Activated naive CD8-positive, alpha-beta T cell treated with anti-CD3 and anti-CD28 coated beads, Interleukin-2, amount 10 ng/mL, durations not matched to agents 7 days and 5 days (primary cell): ENCODE measurements at places on chromosomes 6 and 20. TPM values are rescaled to one million over a fixed set of nuclear protein-coding genes. Genes with fewer than 3 reads are reported as not detected.

TAAR8 gene
- total RNA-seq, result not detected

OLIG3 gene
- not detected for total RNA-seq

OR2B6 gene
- total RNA-seq, result not detected

BPIFB2 gene
- not detected for total RNA-seq

PLAGL1 gene
- 10.9 TPM for total RNA-seq

CST4 gene
- not detected for total RNA-seq

EPM2A gene
- total RNA-seq, result 8.2 TPM

SLC25A27 gene
- total RNA-seq, result 0.88 TPM

SSTR4 gene
- total RNA-seq, result not detected

RAMACL gene
- 0.48 TPM for total RNA-seq

DNA sequence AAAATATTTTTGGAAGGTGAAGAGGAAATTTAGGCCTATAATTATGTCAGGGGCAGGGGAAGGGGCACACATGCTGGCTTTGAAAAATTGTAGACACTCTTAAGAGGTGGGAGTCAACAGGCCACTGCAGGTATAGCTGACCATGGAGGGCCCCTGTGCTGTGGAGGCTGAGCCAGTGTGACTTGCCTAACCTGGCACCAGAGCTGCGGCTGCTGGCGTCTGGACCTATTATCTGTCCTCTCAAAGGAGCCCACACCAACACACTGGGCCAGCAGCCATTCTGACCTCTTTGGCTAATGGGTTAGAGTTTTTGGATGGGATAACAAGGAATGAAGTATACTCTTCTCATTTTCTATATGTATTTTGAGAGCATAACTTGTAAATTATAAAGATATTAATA is 4.5 kb downstream of the GID8 start:
- H3K36me3 ChIP-seq, result peaks cover 24% of the 10 kb centered on the region
- peak; percentile 9 for DNase-seq
- no peak overlapping the region for H3K27ac ChIP-seq
- H3K4me3 ChIP-seq, result no peak overlapping the region
- H3K27me3 ChIP-seq, result no peaks in the 10 kb centered on the region
- H3K4me1 ChIP-seq, result peaks cover 19% of the 10 kb centered on the region

GRCh38 chr20:45487231-45487635 is 17.7 kb downstream of the WFDC2 start:
- no peaks in the 10 kb centered on the region for H3K36me3 ChIP-seq
- no peak overlapping the region for H3K27ac ChIP-seq
- H3K4me1 ChIP-seq, result no peaks in the 10 kb centered on the region
- DNase-seq, result no peak

- no peaks in the 10 kb centered on the region for H3K27me3 ChIP-seq
- DNase-seq, result no peak
- H3K4me3 ChIP-seq, result no peak overlapping the region
- no peak overlapping the region for H3K27ac ChIP-seq
- H3K4me1 ChIP-seq, result peaks cover 51% of the 10 kb centered on the region
These were observed 20.4 kb downstream of the MAN1A1 start for GRCh38 chr6:119328892-119329793.

DNA sequence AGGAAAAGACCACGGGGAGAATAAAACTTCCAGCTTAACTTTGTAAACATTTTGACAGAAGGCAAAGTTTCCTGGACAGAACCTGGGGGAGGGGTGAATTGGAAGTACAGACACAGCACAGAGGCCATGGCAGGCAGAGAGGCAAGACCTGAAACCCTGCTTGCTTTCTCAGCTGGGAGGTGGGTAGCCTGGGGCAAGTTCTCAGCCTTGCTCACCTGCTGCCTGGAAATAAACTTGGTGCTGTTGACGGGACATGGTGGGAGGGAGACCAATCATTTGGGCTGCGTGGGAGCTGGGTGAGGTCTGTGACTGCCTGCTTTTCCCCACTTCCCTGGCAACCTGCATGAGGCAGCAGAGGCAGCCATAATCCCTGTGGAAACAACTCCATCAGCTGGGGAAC is 221.3 kb downstream of the MOXD1 start:
- no peak overlapping the region for H3K4me3 ChIP-seq
- no peak for DNase-seq
- H3K27ac ChIP-seq, result no peak overlapping the region

- H3K27ac ChIP-seq, result no peak overlapping the region
- H3K27me3 ChIP-seq, result peaks cover 18% of the 10 kb centered on the region
- DNase-seq, result no peak
- H3K4me1 ChIP-seq, result peaks cover 4% of the 10 kb centered on the region
- no peaks in the 10 kb centered on the region for H3K36me3 ChIP-seq
These were observed 81.7 kb upstream of the GATA5 start for GRCh38 chr20:62557462-62557861.

GRCh38 chr20:35510951-35511735 is 18.3 kb downstream of the C20orf173 start:
- no peak overlapping the region for H3K4me3 ChIP-seq
- H3K36me3 ChIP-seq, result peaks cover 10% of the 10 kb centered on the region
- no peak overlapping the region for H3K27ac ChIP-seq
- no peaks in the 10 kb centered on the region for H3K27me3 ChIP-seq
- no peak for DNase-seq

DNA sequence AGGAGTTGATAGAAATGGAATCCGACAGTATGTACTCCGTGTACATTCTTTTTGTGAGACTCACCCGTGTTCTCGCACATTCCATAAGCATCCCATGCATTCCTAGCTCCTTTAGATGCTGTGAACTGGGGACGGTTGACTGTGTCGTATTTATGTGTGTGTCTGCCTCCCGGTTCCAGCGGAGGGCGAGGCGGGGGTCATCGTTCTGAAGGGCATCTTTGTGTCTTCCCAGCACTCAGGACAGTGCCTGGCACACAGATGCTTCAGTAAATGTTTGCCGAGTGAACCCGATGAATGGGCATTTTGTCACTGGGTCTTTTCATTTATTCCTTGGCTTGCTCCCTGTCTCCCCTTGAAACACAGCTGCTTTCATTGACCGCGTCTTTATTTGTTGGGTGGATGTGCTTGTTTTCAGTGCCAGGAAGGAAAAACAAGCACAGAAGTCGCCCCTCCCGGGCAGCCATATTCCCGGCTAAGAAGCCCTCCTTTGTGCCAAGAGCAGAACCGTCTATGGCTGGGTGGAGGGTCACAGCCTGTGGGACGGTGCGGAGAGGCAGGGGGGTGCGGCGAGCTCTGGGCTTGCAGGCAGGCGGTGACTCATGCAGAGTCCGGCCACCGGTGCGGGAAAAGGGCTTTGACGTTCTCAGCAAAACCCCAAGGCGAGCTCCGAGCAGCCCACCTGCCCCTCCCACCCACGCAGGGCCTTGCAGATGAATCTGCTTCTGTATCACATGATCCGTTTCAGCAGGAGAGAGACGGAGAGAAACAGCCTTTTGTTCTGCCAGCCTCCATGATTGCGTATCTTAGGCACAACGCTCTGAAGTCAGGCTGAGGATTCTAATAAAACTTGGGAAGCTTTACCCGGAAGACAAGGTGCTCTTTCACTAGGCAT is 11.2 kb upstream of the PSMG4 start:
- H3K36me3 ChIP-seq, result no peaks in the 10 kb centered on the region
- H3K27ac ChIP-seq, result no peak overlapping the region
- peaks cover 15% of the 10 kb centered on the region for H3K4me1 ChIP-seq

DNA sequence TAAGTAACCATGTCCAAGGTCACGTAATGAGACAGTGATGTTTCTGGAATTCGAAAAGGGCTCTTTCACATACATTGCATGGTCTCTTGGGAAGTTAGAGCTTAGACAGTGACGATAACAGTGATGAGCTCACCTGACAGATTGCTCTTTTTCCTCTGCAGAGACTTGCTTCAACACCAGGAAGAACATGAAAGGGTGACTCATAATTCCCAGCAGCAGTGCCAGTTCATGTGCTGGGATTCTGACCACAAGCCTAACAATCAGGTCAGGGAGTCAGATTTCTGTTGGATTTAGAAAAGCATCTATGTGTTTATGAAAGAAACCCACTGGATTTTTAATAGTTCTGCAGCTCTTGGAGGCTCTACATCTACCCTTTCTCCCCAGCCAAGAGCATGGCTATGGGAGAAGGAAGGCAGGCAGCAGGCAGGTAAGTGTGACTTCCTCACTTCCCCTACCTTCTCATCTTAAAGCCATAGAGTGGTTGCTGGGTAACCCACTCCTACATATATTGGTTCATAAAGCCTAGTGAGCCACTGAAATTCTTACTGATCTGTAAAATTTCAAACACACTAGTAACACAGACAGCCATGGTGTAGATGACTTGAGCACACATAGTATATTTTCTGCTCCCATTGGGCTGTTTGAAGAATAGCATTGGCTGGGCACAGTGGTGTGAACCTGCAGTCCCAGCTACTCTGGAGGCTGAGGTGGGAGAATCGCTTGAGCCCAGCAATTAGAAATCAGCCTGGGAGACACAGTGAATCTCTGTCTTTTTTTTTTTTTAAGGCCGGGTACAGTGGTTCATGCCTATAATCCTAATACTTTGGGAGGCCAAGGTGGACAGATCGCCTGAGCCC is 44.4 kb upstream of the LOC128125822 start:
- peak overlapping the region; percentile 86 for H3K27ac ChIP-seq
- H3K4me1 ChIP-seq, result peaks cover 36% of the 10 kb centered on the region
- peak overlapping the region; percentile 50 for H3K4me3 ChIP-seq
- H3K27me3 ChIP-seq, result no peaks in the 10 kb centered on the region
- DNase-seq, result no peak
- H3K36me3 ChIP-seq, result peaks cover 12% of the 10 kb centered on the region

GRCh38 chr6:88165844-88166492 is at the start of gene CNR1:
TSS of gene CNR1 (minus strand) at chr6:88166347. CDS start at chr6:88145274, 21,073 bp downstream.
- peaks cover 9% of the 10 kb centered on the region for H3K4me1 ChIP-seq
- H3K27me3 ChIP-seq, result peaks cover 78% of the 10 kb centered on the region
- peak within 1 kb of the TSS; percentile 78 for H3K4me3 ChIP-seq
- H3K36me3 ChIP-seq, result no peaks in the 10 kb centered on the region

GRCh38 chr6:16711546-16712254 is 49.6 kb downstream of the ATXN1 start:
- H3K36me3 ChIP-seq, result peaks cover 9% of the 10 kb centered on the region
- no peaks in the 10 kb centered on the region for H3K27me3 ChIP-seq
- DNase-seq, result no peak
- H3K4me1 ChIP-seq, result peaks cover 33% of the 10 kb centered on the region

DNA sequence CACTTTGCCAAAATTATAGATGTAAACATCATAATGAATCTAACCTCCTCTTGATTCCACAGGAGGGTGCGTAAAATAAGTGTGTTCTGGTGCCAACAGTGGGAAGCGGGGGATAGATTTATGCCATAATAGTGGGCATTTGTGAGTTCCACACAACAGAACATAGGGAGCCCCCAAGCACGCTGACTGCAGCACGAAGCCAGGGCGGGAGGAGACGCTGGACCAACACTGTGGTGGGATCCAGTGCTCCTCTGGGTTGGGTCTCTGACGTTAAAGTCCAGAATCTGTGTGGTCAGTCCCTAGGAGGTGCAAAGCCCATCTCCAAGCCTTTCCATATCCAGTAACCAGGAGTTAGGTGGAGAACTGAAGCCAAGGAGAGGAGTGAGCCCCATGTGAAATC is 1.8 kb upstream of the TTLL2 start:
- no peak for DNase-seq
- no peak overlapping the region for H3K27ac ChIP-seq
- H3K4me1 ChIP-seq, result no peaks in the 10 kb centered on the region
- no peaks in the 10 kb centered on the region for H3K36me3 ChIP-seq
- peaks cover 5% of the 10 kb centered on the region for H3K27me3 ChIP-seq

GRCh38 chr20:46113113-46113470 is 5.0 kb upstream of the CD40 start:
- H3K4me1 ChIP-seq, result peaks cover 7% of the 10 kb centered on the region
- DNase-seq, result no peak
- no peaks in the 10 kb centered on the region for H3K36me3 ChIP-seq
- peaks cover 34% of the 10 kb centered on the region for H3K27me3 ChIP-seq

DNA sequence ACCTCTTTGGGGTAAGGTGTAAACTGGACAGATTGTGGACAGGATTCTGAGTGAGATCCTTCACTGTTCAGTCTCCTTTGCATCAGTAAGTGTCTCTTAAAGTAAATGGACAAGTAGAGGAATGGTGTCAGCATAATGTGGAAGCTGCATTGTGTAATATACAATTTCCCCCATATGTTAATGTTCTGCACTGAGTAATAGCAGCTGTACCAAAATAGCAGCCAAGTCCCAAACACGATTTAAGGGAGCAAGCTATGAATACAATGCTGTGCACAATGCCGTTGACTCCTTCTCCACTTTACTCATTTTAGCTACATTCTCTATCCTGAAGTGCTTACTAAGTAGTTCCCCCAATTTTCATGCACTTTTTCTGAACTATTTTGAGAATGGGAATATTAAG is 21.1 kb upstream of the TRIM26 start:
- peaks cover 41% of the 10 kb centered on the region for H3K27me3 ChIP-seq
- peaks cover 2% of the 10 kb centered on the region for H3K36me3 ChIP-seq
- H3K4me1 ChIP-seq, result peaks cover 2% of the 10 kb centered on the region
- H3K27ac ChIP-seq, result no peak overlapping the region
- DNase-seq, result no peak
- H3K4me3 ChIP-seq, result no peak overlapping the region

DNA sequence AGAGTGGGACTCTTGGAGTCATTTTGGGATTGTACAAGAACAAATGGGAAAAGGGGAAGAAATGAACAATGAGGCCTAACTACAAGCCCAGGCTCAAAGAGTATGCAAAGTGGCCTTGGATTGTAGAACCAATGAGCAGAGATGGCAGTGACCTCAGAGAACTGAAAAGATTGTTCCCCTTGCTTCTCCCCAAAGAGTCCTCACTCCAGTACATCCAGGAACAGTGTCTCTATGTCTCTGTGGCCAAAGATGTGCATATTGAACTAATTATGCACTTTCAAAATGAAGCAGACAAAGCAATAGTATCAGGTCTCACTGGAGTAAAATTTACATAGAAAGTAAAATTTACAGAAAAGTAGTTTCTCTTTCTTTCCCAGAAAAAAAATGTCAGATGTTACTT is 81.0 kb downstream of the SMLR1 start:
- no peak overlapping the region for H3K4me3 ChIP-seq
- no peak overlapping the region for H3K27ac ChIP-seq
- H3K27me3 ChIP-seq, result no peaks in the 10 kb centered on the region

GRCh38 chr20:36060676-36061075 is 92.3 kb downstream of the CNBD2 start:
- H3K4me1 ChIP-seq, result no peaks in the 10 kb centered on the region
- no peaks in the 10 kb centered on the region for H3K36me3 ChIP-seq
- H3K27me3 ChIP-seq, result peaks cover 11% of the 10 kb centered on the region
- no peak for DNase-seq
- H3K27ac ChIP-seq, result no peak overlapping the region

GRCh38 chr6:29516108-29516507 is 28.4 kb upstream of the MAS1L start:
- peaks cover 12% of the 10 kb centered on the region for H3K4me1 ChIP-seq
- no peaks in the 10 kb centered on the region for H3K36me3 ChIP-seq
- H3K27ac ChIP-seq, result no peak overlapping the region
- H3K4me3 ChIP-seq, result peak overlapping the region; percentile 10
- DNase-seq, result no peak
